Stimulated activated CD4-positive, alpha-beta T cell treated with anti-CD3 and anti-CD28 coated beads, Interleukin-1b, Interleukin-23, amount 100 ng/mL, for 1 hour (primary cell): ENCODE measurements at places on chromosomes 3 and 15.

GRCh38 chr3:8523041-8523440 lies 21.4 kb downstream of the LMCD1 start:
- DNase-seq = no peak

DNA sequence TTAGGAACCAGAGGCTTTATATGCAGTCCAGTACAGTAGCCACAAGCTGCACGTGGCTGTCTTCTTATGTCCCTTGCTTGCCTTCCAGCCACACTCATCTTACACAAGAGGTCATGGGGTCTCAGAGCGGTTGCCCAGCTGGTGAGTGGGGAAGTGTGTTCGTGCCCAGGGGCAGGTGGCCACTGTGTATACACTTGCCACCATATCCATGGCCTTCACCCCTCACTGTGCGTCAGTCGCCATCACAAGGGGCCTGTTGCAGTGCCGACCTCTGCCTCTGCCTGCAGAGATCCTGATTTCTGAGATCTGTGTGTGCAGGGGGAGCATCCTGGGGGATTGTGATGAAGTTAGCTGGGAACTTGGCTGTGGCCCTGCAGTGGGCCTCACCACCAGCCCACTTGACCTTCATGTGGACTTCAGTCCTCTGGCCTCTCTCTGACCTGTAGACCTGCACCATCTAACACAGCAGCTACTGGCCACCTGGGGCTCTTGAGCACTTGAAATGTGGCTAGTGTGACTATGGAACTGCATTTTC lies 43.1 kb upstream of the SACM1L start:
- no peak for DNase-seq

DNA sequence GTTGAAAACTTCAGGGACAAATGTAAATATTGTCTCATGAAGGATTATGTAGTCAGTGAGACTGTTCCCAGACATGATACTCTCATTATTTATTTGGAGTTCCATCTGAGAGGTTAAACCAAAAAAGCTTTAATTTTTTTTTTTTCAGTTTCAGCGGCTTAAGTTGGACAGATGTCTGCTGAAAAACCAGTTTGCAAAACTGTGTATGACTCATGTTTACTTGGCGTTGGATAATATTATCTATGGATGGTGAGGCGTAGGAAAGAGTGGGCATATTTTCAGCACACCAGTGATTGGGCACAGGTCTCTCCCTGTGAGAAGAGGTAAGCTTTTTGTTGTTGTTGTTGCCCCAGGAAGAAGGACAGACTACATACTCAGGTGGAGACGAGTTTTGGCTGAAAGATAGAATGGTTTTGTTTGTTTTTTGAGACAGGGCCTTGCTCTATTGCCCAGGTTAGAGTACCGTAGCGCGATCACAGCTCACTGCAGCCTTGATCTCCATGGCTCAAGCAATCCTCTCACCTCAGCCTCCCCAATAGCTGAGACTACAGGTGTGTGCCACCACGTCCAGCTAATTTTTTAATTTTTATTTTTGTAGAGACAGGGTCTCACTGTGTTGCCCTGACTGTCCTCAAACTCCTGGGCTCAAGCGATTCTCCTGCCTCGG lies 16.4 kb upstream of the ANXA2 start:
- DNase-seq = no peak

DNA sequence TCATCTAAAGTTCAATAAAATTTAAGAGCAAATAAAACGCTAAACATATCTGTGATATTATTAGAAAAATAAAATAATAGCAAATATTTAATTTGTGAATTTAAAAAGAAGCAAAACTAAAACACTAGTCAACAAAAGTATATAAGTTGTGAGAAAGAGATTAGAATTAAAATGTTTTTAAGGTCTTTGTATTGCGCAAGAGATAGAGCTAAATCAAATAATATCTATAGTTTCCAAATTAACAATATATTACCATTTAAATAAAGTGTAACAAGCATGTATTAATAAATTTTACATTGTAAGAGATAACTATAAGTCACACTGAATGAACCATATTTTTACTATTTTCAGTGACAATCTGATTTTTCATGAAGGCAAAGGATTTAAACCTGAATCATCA lies 74.2 kb downstream of the PLSCR2 start:
- DNase-seq = no peak

GRCh38 chr3:29143151-29143550 lies 137.7 kb upstream of the RBMS3 start:
- DNase-seq = no peak

DNA sequence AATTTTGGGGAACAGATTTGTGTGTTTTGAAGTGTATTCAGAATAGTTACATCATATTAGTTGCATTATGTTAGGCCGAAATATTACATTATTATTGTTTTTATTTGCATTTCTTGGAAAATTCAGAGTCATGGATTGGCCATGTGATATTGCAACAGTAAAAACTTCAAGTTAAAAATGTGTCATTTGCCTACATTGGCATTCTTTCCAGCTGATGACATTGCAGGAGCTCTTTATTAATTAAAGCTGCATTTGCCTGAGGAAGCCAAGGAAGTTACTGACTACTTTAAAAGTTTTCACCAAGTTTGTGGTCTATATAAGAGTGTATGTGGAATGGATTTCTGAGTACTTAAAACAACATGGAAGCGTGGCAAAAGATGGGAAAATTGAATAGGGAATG lies 726.4 kb upstream of the SGO1 start:
- DNase-seq = no peak

DNA sequence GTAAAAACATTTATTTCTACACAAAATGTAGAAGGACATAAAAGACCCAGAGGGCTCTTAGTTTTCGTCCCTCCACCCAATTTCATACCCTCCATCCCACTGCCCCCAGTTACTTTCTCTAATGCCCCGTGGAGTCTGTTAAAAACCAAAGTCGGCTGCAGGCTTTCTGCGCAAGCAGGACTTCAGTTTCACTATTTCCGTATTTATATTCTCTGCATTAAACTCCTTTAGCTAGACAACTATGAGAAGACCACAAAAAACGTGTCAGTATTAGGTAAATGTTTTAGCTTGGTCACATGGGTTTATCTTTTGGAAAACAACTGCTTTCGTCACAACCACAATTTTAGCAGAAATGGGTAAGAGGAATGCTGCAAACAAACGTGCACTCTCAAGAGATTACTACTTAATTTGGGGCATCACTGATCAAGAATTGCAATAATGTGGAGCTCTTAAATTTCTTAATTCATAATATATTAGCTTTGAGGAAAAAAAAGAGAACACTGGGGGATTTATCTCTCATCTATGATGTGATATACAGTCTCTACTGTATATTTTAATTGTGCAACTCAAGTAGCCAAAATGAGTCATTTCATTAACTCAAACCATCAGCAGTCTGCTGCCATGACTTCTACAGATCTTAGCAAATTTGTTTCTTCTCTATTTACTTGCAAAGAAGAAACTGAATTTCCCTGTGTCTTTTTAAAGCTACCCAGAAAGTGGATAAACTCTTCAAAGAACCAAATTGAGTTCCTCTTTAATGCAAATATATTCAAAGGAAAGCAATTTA lies 740 bp upstream of the NSMCE3 start:
- DNase-seq = no peak

DNA sequence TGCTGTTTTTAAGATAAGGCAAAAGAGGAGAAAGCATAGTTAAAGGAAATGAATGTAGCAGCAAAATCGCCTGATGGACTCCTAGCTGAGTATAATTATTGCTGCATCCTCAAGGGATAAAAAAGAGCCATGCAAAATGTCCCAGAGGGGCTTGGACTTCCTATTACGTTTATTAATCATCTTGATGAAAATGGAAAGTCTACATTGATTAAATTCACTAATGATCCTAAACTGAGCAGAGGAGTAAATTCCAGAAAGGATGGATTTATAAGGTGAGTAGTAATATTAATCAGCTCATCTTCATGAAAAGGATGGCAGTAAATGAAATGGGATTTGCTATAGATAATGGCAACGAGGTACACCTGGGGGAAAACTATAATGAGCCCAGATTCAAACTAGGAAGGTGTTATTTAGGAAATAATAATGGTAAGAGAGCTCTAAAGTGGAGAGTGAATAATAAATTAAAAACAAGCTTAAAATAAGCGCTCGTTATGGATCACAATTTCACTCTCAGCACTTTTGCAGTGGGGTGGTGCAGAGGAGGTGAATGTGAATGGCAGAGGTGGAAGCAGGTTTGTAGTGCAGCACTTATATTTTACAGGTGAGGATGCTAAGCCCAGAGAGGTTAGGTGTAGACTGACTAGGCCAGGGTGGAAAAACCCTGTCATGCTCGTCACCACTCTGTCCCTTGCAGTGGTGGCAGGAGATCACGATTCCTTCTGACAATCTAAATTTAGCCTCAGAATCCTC lies 22.3 kb downstream of the IL5RA start:
- no peak for DNase-seq

GRCh38 chr15:100880139-100880896 lies 687 bp downstream of the ALDH1A3 start:
- DNase-seq = no peak

DNA sequence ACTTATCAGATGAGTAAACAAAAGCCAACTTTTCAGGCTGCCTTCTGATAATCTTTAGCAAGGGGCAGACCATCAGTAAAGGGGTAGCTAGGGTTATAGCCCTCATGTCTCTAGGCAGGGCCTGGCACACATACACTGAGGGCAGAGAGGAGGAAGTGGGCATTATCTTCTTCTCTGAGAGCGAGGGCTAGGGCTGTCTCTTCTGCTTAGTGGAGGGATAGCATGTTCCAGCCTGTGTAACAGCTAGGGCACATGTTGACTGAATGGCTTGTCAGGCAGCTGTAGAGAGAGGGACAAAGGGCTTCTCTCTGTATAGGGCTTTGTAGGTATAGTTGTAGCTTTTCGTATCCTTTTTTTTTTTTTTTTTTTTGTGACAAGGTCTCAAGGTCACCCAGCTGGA lies 17.8 kb downstream of the CRTC3 start:
- DNase-seq = no peak

GRCh38 chr3:53628536-53629401 lies 134.4 kb downstream of the CACNA1D start:
- no peak for DNase-seq
